Heart left ventricle (tissue), 16 donors: ENCODE measurements at places on chromosomes 11 and 22. TPM values are rescaled to one million over a fixed set of nuclear protein-coding genes. Genes with fewer than 3 reads are reported as not detected.

Gene HIC2
- 2.0 TPM for total RNA-seq

Gene MS4A6E
- total RNA-seq, result not detected

Gene RBX1
- 54.3 TPM for total RNA-seq

- no peak for DNase-seq
Observed at GRCh38 chr22:49867303-49868265, 13.9 kb downstream of the ZBED4 start.

- DNase-seq, result no peak
Observed at GRCh38 chr11:92536883-92537282, 312.3 kb downstream of the FAT3 start.

DNA sequence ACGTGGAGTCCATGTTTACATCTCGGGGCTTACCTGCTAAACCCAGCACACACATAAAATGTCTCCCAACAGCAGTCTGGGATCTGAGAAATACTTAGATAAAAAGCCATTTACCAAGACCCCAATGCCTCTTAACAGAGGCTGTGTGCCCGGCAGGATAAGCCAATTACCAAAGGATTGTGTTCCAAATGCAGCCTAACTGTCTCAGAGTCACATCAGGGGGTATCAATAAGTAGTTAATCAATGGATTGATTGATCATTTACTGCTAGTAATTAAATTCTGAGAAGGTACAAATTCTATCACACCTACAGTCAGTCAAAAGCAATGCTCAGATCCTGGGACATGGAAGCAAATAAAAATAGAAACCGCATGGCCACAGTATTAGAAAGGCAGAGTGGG is 125.6 kb downstream of the DSCAML1 start:
- no peak for DNase-seq

DNA sequence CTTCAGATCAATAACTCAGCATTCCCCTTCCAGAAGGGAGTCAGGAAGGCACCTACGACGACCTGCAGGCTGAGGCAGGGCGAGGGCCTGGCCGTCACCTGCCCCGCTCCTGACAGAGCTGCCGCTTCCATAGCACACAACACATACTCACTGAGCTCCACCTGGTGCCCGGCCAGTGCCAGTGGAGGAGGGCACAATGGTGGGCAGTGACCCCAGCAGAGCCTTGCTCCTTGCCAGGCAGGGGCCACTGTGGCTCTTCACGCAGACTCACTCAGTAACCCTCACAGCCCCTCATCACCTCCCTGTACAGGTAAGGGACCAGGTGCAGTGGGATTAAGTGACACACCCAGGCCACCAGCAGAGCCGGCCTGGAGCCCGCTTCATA is 24.6 kb downstream of the LRFN4 start:
- DNase-seq, result no peak

DNA sequence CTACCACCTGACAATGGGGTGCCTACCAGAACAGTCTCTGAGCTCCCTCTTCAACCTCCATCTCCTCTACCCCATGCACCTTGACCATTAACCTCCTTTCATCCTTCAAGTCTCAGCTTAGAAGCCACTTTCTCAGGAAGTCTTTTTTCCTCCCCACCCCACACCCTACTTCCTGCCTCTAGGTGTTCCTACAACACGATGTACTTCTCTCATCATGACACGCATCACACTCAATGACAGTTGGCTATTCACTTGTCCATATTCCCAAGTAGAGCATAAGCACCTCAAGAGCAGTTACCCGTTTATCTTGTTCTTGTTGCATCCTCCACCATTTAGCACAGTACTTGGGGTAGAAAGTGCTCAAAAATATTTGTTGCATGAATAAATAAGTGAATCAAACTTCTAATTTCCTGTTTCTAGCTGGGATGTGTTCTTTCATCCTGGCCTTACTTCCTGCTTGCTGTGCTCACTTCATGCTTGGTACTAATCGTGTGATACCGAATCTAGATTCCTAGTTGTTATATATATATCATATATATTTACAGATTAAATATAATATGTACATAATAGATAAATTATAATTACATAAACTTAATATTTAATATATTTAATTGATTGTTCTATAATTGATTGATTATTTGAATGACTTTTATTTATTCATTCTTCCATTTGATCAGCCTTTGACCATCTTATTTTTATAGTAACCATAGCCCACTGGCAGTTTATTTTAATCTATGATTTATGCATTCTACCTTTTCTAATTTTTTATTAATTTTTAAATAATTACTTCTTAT is 177.5 kb upstream of the TMEM45B start:
- DNase-seq, result no peak

GRCh38 chr11:116901211-116901610 is 63.8 kb upstream of the APOA1 start:
- peak; percentile 75 for DNase-seq

DNA sequence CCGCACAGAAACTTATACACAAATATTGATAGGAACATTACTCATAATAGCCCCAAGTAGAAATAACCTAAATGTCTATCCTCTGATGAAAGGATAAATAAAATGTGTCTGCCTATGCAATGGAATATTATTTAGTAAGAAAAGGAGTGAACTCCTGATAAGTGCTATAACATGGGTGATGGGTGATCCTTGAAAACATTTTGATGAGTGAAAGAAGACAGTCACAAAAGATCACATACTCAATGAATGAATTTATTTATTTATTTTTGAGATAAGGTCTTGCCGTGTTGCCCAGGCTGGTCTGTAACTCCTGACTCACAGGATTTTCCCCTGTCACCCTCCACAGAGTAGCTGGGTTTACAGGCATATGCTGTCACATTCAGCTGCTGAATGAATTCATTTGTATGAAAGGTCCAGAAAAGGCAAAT is 17.3 kb downstream of the RNF121 start:
- no peak for DNase-seq

DNA sequence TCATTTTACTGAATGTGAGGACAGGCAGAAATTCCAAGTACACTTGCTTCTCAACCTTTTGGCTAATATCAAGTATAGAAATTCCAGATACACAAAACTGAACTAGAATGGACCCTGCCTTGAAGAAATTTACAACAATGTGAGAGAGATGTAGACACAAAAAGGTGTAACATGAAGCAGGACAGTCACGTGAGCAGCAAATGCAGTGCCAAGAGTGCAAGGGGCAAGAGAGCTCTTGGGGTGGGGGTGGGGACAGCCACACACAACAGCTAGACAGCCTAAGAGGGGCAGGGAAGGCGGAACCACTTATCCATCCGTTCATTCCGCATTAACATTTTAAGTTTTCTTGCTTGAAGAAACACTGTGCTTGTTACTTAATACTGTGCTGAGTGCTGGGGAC is 28.9 kb downstream of the PLEKHA7 start:
- DNase-seq, result no peak

- DNase-seq, result peak; percentile 53
Observed at GRCh38 chr11:1271002-1271401, 38.4 kb downstream of the TOLLIP start.

GRCh38 chr11:121755906-121756305 is 303.1 kb upstream of the SORL1-AS1 start:
- DNase-seq, result no peak
